NCI-H1092 (cell line): ENCODE measurements at places on chromosomes 1 and 21.

DNA sequence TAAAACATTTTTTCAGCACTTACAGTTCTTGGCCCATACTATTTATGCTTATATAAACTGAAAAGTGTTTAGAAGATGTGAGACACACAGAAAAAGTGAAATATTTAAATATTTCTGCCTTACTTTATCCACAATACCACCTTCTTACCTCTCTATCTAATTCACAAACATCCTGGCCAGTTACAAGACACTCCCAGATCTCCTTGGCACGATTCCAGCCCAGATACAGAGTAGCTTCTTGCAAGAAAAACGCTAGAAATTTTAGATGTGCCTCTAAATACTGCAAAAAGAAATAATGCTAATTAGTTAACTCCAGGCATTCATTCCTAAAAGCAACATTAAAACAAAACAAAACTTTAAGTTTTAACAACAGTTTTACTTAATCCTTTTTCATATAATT is 68.4 kb downstream of the USP24 start:
- DNase-seq, result no peak

DNA sequence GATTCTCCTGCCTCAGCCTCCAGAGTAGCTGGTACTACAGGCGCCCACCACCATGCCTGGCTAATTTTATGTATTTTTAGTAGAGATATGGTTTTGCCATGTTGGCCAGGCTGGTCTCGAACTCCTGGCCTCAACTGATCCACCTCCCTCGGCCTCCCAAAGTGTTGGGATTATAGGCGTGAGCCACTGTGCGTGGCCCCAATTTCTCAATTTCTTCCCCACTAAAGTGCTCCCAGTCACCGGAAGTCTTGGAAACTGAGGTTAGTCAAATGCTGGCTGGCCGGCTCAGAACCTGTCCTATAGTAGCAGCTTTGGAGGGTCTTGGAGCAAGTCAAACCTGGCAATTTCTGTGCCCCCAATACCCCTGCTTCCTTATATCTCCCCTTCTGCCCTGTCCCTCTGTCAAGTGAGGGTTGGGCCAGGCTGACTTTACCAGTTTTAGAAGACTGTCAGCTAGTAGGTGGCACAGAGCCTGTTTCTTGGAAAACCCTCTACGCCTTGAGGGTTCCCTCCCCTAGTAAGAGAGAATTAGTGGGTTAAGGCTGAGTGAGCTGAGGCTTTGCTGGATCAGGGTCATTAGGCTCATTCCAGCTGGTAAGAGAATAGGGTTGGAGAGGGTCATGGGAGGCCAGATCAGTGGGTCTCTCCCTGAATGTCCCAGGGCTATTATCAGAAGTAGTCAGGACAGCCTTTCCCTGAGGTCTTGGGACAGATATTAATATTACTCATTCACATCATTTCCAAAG is 8.3 kb upstream of the EPB41 start:
- no peak for DNase-seq

DNA sequence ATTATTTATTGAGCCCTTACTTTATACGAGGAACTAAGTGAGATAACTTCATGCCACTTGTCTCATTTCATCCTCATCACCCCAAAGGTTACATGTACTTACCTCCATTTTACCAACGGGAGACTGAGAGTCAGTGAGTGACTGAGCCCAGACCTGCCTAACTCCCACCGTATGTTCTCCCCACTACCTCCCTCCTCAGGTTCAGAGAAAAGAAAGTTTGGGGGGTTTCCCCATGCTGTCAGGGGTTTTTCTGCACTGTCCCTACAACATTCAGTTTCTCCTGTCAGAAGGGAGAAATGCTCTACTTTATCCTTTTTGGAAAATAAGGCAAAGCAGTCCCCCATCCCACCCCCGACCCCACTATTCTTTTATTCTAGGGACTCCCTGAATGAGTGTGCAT is 32.9 kb downstream of the FAM78B start:
- DNase-seq, result no peak

GRCh38 chr1:23908453-23909341 is 4.5 kb downstream of the CNR2 start:
- no peak for DNase-seq

DNA sequence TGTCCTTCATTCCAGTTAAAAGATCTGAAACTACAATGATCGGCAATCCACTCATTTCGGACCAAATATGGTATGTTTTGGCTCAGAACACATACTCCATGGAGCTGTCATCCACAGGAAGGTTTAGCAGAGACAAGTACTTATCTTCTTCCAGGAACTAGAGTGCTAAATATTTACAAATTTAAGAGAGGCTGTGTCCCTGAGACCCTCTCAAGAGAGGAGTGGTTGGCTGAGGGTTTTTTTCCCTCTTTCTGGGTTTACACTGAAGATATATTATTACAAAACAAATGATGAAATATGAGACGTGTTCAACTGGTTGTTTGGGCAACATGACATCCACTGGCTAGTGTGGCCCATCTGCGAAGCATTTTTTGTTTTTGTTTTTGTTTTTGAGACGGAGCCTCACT is 25.9 kb upstream of the NID1 start:
- DNase-seq, result no peak

- DNase-seq, result peak; percentile 96
These were observed 12.0 kb upstream of the SYT14 start for GRCh38 chr1:209926045-209926444.

GRCh38 chr21:36347278-36347961 is 27.4 kb downstream of the MORC3 start:
- DNase-seq, result no peak

DNA sequence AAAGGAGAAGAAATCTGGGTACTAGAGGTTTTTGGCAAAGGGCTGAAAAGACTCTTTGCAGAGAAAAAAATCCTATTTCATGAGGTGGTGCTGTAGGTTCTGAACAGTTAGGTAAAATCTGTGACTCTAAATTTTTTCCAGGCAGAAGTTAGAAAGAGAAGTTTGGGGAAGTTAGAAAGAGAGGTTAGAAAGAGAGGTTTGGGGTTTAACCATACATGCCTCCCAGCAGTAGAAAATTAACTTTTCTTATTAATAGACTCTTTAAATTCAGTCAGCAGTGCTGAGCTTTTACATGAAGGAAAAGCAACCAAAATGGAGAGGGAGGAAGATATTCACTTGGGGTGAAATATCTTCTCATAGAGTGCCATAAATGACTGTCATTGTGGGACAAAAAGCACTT is 12.2 kb downstream of the AMY1C start:
- no peak for DNase-seq

DNA sequence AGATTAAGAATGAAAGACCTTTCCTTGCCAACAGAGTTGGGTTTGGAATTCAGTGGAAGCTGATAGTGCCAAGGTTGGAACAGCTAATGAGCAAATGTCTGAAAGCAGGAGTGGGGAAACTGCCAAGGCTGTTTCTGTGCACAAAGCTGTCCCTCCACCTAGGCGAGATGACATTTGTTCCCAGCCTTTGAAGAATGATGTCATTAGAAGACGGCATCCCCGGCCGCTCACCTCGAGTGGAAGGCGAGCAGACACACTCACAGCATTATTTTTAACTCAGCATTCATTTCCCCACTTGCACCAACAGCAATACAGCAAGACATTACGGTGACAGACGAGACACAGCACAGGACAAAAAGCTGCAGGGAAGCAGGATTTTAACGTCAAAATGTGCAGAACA is 463.9 kb downstream of the PCP4 start:
- DNase-seq, result peak; percentile 27

DNA sequence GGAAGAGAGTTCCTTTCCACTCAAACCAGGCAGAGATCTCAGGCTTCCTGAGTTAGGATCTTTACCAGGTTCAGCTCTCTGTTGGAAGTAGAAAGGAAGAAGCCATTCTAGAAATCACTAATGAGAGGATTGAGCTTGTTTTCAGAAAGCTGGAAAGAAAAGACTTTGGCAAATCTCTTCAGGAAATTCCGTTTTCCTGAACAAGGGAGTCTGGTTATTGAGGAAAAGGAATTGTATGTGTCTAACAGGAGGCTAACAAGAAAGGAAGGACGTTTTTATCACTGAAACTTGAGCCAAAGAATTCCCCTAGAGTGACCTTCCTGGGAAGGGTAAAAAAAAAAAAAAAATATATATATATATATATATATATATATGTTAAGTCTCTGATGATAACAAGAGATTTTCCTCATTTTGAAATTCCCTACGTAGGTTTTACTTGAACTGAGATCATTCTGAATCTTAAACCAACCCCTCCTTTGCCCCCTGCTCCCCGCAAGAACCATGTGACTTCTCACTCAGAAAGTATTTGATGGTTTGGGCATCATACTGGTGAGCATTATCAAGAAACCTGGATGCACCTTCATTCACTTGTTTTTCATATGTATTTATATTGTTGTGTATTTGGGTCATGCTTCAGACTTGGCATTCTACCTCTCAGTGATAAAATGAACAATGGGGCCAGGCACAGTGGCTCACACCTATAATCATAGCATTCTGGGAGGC is 98.4 kb upstream of the BMP8A start:
- DNase-seq, result no peak

DNA sequence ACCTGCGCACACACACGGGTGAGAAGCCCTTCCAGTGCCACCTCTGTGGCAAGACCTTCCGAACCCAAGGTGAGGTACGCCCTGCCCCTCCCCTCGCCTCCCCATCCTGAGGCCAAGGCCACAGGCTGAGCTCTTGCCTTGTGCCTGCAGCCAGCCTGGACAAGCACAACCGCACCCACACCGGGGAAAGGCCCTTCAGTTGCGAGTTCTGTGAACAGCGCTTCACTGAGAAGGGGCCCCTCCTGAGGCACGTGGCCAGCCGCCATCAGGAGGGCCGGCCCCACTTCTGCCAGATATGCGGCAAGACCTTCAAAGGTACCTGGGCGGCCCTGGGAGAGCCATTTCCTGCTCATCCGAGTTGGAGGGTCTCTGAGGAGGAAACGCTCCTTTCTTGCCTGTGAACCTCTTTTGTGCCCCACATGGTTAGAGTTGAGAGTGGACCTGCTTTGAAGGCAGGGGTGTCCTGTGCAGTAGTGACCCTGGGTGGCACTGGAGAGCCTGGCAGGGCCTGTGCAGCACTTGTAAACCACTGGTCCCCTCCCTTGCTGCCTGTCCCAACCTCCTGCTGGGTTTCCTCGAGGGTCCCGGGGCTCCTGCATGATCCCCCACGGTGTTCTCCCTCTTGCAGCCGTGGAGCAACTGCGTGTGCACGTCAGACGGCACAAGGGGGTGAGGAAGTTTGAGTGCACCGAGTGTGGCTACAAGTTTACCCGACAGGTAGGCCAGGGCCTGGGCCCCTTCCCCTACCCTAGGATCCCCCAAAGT is 8.5 kb downstream of the ZBTB48 start:
- DNase-seq, result no peak

DNA sequence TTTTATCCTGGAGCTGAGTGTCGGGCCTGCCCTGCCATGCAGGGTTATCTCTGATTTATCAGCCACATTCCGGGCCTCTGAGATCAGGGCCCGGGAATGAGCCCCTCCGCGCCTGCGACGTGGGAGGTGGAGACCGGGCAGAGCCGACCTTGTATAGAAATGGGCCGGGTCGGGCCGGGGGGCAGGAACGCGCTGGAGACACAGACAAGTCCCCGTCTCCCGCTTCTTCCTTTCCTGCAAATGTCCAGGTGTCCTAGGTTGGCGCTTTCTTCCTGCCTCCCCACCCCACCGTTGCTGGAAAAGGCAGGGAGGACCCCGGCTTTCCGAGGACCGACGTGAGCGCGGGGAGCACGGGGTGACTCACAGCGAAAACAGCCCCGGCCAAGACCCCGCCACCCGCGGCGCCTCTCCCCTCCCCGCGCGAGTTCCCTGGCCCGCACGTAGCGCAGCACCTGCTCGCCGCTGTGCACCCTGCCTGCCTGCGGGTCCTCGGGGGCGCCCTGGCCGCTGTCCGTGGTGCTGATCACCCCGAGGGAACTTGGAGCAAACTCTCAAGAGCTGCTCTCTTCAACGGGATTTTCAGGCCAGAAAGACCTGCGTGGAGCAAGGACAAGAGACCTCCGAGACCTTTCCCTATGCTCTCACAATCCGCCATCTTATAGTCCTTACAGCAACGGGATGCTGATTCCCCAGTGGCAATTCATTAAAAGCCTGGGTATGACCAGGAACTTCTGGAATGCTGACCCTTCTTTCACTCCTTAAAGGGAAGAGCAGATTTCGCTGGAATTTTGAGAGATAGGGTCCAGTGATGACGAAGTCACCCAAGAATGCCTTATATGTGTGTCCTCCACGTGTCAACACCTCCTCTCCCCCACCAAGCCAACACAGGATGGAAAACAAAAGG is 475 bp upstream of the NPPB start:
- DNase-seq, result no peak

DNA sequence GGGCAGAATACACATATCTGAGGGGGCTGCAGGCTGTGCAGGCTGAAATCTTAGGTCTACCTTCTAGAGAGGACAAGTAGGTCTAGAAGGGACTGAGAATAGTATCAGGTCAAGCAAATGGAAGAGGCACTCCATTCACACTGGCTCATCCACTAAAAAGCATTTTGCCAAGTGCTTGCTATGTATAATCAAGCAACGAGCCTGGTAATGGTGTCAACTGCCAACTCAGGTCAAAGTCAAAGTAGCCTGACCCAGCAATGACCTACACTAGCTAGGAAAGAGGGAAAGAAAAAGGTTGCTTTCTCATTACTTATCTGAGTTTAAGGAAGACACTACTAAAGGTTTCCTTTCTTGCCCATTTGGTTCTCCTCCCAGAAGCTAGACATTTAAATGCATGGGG is 10.8 kb downstream of the KCND3 start:
- no peak for DNase-seq

GRCh38 chr21:29304597-29304996 is 5.9 kb downstream of the BACH1 start:
- no peak for DNase-seq

GRCh38 chr1:14421977-14422609 is 176.4 kb upstream of the KAZN start:
- DNase-seq, result no peak

DNA sequence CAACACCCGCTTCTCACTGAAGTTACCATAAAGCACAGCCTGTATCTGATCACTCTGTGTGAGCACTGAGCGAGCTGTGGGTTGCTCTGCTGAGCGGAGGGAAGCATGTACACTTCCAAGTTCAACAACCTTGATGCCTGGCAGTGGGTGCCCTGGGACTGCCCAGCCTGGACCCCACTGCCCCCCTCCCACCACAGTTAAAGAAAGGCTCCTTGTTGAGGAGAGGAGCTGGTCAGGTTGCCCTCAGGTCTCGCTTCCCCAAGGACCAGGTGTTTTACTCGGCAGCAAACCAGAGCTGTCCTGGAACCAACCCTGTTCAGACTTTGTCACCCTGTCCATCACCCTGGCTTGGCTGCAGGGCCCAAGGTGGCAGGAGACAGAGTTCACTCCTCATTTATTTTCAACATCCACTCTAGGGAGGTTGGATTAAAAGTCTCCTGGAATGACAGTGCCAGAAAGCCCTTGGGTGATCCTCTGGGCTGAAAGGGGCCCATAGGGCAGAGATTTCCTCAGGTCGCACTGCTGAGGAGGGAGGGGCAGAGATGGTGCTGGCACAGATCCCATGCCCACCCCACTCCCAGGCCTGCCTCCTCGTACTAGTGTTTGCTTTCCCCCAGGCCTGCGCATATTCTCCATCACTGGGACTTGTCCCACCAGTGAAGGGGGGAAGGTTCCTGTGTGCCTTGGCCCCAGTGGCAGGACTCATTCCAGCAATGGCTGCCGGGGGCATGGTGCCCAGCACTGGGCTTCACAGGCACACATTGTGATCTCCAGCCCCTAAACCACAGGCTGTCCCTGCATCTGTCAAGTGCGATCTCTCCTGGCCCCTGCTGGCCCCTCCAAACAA is 101.7 kb downstream of the TRABD2B start:
- no peak for DNase-seq
